ENCODE measurements at places on chromosomes 12 and 14.
A peak's percentile ranks its signal among the peaks of the same experiment; 100 is the strongest.

- ATAC-seq = no peak
Observed at GRCh38 chr12:44571006-44571550, 305.0 kb downstream of the NELL2 start.

DNA sequence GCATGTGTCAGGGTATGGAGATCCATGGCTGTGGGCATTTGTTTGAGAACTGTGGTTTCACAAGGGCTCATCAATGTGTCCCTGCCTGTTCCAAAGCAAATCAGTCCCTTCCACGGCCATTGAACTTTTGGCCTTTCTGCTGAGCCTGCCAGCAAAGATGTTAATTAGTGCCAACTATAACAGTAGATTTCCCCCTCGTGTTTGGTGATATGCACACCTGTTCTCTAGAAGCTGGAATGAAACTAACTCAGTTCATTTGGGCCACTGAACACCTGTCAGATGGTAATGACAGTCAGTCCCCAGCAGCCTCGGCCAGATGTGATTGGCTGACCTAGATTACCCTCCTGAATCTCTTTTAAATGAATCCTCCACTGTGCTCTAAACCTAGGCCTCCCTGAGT lies 43.2 kb downstream of the IRAK3 start:
- ATAC-seq = no peak

- no peak for ATAC-seq
Observed at GRCh38 chr12:123101526-123101925, 49.4 kb downstream of the PITPNM2 start.

GRCh38 chr14:53879747-53880146 lies 76.9 kb downstream of the BMP4 start:
- ATAC-seq = no peak

- no peak for ATAC-seq
Observed at GRCh38 chr14:51369814-51370213, 129.8 kb downstream of the TMX1 start.

DNA sequence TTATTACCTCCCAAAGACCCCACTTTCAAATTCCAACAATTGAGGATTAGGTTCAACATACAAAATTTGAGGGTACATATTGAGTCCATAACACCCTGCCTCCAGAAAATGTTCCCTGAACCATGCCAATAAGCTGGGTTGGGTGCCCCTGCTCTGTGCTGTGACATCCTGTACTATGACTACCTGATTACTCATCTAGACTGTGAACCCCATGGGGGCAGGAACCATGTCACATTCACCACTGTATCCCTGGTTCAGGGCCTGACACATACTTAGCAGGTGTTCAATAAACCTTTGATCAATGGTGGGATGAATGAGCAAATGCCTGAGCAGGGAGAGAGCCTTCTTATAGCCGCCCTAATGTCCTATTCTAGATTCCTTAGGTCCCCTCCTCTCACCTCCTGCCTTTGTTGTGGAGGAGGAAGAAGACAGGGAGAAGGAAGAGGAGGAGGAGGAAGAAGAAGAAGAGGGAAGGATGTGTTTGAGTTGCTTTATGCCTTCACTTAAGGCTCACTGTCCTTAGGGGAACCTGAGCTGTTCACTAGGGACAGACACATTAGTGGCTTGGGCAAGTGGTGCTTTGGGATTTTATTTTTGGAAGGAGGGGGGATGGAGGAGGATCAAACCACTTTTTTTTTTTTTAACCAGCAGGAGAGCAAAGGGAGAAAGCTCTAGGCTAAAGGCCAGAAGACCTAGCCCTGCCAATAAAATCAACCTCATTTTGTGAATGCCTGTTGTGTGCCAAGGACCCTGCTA lies 21.3 kb downstream of the GPR68 start:
- ATAC-seq = peak; percentile 91

GRCh38 chr14:103765526-103765925 lies 49.9 kb downstream of the ZFYVE21 start:
- ATAC-seq = no peak
